ENCODE measurements at places on chromosomes 4 and X.

- H3K36me3 ChIP-seq: no peaks in the 10 kb centered on the region
- H3K4me3 ChIP-seq: no peak overlapping the region
- no peaks in the 10 kb centered on the region for H3K27me3 ChIP-seq
Measured at GRCh38 chrX:18126971-18127370, 93.7 kb downstream of the BEND2 start.

- no peak overlapping the region for H3K27ac ChIP-seq
- no peak overlapping the region for H3K4me3 ChIP-seq
- no peaks in the 10 kb centered on the region for H3K36me3 ChIP-seq
- no peaks in the 10 kb centered on the region for H3K27me3 ChIP-seq
- DNase-seq: no peak
- H3K4me1 ChIP-seq: no peaks in the 10 kb centered on the region
Measured at GRCh38 chrX:151771726-151772125, 37.2 kb downstream of the CNGA2 start.

GRCh38 chr4:26069218-26069617, 155.2 kb downstream of the SMIM20 start:
- H3K4me1 ChIP-seq: no peaks in the 10 kb centered on the region
- H3K27ac ChIP-seq: no peak overlapping the region
- H3K4me3 ChIP-seq: no peak overlapping the region
- H3K36me3 ChIP-seq: no peaks in the 10 kb centered on the region
- H3K27me3 ChIP-seq: no peaks in the 10 kb centered on the region

DNA sequence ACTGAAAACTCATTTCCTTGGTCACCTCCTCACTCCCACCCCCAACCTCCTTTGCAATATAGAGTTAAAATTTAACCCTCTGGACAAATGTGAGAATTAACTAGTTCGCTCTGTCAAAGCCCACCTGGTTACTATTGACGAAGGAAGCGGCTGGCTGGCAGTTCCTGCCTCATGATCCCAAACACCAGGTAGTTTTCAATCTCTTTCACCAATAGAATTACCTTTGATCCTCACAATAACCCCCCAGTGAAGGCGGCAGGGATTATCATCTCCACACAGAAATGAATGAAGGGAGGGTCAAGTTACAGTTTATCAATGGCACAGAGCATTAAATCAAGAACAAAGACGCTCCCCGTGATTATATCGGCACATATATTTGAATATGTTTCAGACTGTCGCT, 65.7 kb upstream of the TTC29 start:
- H3K36me3 ChIP-seq: no peaks in the 10 kb centered on the region
- H3K4me3 ChIP-seq: no peak overlapping the region
- H3K4me1 ChIP-seq: no peaks in the 10 kb centered on the region
- H3K27me3 ChIP-seq: no peaks in the 10 kb centered on the region
- H3K27ac ChIP-seq: no peak overlapping the region

DNA sequence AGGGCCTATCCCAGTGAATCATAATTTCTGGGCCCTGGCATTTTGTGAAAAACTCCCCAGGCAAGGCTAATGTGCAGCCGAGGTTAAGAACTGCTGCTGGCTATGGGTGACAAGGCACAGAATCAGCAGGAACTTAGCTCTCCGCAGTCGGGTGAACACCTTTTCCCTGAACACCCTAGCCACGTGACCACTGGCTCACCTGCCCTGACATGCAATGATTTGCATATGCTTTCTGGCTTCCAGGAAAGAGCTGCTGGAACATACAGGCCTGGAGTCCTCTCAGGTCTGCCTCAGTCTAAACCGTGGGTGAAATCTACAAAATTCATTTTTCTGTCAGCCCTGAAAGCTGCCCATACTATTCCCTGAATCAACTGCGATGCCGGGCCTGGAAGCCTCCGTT, 56.6 kb downstream of the ZNF827 start:
- peak overlapping the region; percentile 47 for H3K27ac ChIP-seq
- no peaks in the 10 kb centered on the region for H3K36me3 ChIP-seq
- H3K4me3 ChIP-seq: no peak overlapping the region
- no peak for DNase-seq

DNA sequence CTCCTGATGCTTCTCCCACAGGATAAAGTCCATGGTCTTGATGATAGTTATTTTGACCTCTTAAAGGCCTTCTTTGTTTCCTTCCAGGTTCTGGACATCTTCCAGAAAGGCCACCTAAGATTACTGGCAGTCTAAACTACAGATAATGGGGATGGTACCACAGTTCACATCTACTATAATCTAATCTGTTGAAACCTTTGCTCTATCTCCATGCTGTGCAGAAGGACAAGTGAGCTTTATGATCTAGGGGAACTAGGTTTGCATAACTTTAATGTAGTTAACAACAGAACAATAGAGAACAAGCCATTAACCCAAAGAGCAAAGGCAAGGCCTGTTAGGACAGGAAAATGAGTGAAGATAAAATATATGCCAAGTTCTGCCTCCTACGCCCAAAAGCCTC, 103.9 kb upstream of the KLHL13 start:
- no peak for DNase-seq
- H3K36me3 ChIP-seq: no peaks in the 10 kb centered on the region
- no peaks in the 10 kb centered on the region for H3K27me3 ChIP-seq
- no peak overlapping the region for H3K27ac ChIP-seq
- H3K4me1 ChIP-seq: no peaks in the 10 kb centered on the region
- no peak overlapping the region for H3K4me3 ChIP-seq

- no peaks in the 10 kb centered on the region for H3K36me3 ChIP-seq
- no peaks in the 10 kb centered on the region for H3K27me3 ChIP-seq
- H3K4me1 ChIP-seq: no peaks in the 10 kb centered on the region
- H3K27ac ChIP-seq: no peak overlapping the region
- no peak for DNase-seq
- H3K4me3 ChIP-seq: no peak overlapping the region
Measured at GRCh38 chrX:37959212-37960021, 46.9 kb upstream of the SYTL5 start.

- H3K4me1 ChIP-seq: no peaks in the 10 kb centered on the region
- H3K27me3 ChIP-seq: peaks cover 3% of the 10 kb centered on the region
Measured at GRCh38 chr4:1644891-1645657, 39.0 kb downstream of the FAM53A start.

- H3K27me3 ChIP-seq: no peaks in the 10 kb centered on the region
- no peak overlapping the region for H3K4me3 ChIP-seq
- H3K36me3 ChIP-seq: no peaks in the 10 kb centered on the region
- H3K4me1 ChIP-seq: no peaks in the 10 kb centered on the region
- no peak overlapping the region for H3K27ac ChIP-seq
Measured at GRCh38 chrX:39175418-39176057, 374.3 kb downstream of the MID1IP1 start.

GRCh38 chr4:24991015-24991414, 39.7 kb downstream of the LGI2 start:
- no peaks in the 10 kb centered on the region for H3K36me3 ChIP-seq
- H3K4me1 ChIP-seq: no peaks in the 10 kb centered on the region
- DNase-seq: no peak
- no peak overlapping the region for H3K27ac ChIP-seq
- H3K27me3 ChIP-seq: no peaks in the 10 kb centered on the region

DNA sequence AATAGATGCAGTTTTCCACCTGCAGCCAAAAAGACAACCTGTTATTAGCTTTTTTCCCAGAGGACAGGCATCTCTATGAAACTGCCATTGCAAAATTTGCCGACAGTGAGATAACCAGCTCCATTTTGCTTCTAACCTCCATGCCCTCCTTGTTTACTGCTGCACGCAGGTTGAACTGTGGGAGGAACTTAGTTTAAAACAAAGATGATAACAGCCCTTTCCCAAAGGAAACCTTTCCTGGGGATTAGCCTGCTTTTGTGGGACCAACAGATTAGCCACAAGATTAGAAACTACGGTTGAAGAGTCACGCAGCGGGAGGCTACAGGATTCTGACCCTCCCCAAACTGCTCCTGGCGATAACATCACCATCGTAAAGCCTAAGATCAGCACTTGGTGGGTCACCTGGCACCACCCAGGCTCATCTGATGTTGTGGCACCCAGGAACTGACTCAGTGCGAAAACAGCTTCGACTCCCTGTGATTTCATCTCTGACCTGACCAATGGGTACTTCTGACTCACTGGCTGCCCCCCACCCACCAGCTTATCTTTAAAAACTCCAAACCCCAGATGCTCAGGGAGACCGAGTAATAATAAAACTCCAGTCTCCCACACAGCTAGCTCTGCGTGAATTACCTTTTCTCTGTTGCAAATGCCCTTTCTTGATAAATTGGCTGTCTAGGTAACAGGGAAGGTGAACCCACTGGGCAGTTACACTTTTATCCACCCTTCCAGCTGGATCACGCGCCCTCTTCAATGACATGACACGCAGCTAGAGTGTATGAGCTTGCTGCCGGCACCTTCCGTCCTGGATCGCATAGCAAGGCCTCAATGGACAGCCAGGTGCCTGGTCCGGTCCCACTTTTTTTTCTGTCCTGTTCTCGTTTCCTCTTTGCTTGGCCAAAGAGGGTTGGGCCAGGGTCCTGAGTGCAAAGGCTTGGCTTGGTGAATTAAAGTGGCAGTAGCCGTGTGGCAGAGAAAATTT, 27.2 kb downstream of the NOP14 start:
- H3K4me1 ChIP-seq: peaks cover 46% of the 10 kb centered on the region
- H3K36me3 ChIP-seq: peaks cover 45% of the 10 kb centered on the region
- H3K27me3 ChIP-seq: no peaks in the 10 kb centered on the region
- H3K27ac ChIP-seq: peak overlapping the region; percentile 97

DNA sequence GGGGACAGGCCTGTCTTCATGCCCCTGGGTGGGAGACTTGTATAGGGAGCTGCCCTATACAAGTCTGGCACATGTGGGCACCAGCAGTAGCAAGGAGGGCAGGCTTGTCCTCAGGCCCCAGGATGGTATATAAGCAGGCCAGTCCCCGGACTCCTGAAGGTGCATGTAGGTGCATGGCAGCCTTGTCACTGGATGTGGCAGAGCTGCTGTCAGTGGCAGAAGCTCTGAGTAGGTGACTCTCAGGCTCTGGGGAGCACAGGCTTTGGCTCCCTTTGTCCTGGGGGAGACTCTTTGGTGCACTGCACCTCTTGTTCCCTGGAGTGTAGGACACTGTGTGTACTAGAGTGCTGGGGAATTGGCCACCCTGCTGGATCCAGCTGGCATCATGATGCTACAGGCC, 376.7 kb upstream of the DIPK2B start:
- no peak overlapping the region for H3K27ac ChIP-seq
- no peak overlapping the region for H3K4me3 ChIP-seq
- no peaks in the 10 kb centered on the region for H3K36me3 ChIP-seq

DNA sequence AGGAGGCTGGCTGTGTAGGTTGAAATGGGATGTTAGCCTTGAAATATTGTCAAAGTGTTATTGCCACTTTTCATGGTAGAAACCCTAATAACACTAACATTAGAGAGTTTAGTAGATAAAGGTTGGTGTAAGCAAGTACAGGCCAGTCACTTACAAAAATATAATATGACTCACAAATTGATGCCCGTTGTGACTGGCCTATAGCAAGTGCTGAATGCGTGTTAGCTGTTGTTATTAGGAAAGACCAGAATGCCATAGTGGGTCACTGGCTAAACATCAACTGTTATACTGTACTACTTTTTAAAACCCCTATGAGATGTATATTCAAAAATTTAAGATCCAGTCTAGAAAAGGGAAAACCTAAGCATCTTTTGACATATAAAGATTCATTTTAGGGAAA, 20.4 kb upstream of the GDPD2 start:
- no peaks in the 10 kb centered on the region for H3K36me3 ChIP-seq
- no peaks in the 10 kb centered on the region for H3K4me1 ChIP-seq
- no peaks in the 10 kb centered on the region for H3K27me3 ChIP-seq
- DNase-seq: no peak
- no peak overlapping the region for H3K4me3 ChIP-seq

- no peaks in the 10 kb centered on the region for H3K4me1 ChIP-seq
- H3K27ac ChIP-seq: no peak overlapping the region
- H3K36me3 ChIP-seq: no peaks in the 10 kb centered on the region
Measured at GRCh38 chrX:41750716-41751115, 26.7 kb downstream of the GPR82 start.

GRCh38 chrX:139766545-139766983, 58.6 kb upstream of the MCF2 start:
- DNase-seq: no peak
- no peaks in the 10 kb centered on the region for H3K4me1 ChIP-seq
- no peaks in the 10 kb centered on the region for H3K27me3 ChIP-seq
- no peak overlapping the region for H3K27ac ChIP-seq
- H3K36me3 ChIP-seq: no peaks in the 10 kb centered on the region
- no peak overlapping the region for H3K4me3 ChIP-seq

DNA sequence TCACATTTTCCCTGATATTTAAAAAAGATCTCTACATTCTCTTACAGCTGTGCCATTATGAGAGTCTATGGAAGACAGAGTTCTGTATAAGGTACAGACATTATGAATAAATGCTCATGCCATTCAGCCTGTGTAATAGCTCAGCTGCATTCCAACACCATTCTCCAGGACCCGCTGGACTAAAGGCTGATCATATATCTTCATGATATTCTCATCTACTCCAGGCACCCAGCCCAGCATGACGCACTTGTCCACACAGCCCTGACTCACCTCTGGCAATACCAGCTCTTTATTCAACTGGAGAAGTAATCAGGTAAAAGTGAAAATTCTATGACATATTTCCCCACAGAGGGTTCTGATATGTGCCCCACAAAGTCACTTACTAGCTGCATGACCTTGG, 437.5 kb upstream of the FGF16 start:
- no peak overlapping the region for H3K4me3 ChIP-seq
- DNase-seq: no peak
- H3K27me3 ChIP-seq: peaks cover 2% of the 10 kb centered on the region
- no peak overlapping the region for H3K27ac ChIP-seq
- H3K36me3 ChIP-seq: no peaks in the 10 kb centered on the region

DNA sequence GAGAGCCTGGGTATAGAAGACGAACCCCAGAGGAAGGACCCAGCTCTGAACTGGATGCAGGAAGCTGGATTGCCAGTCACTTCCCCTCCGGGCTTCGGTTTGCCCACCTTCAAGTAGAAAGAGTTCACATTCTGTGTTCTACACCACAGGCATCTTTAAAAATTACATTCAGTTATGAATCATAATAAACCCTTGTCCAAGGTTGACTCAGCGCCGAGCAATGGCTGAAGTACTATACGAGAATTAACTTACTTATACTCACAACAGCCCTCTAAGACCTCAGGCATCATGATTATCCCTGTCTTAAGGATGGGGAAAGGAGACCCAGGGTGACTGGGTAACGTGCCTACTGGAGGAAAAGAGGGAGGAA, 72.5 kb downstream of the EVC2 start:
- no peak for DNase-seq
- H3K27ac ChIP-seq: no peak overlapping the region
- H3K4me3 ChIP-seq: no peak overlapping the region
- no peaks in the 10 kb centered on the region for H3K27me3 ChIP-seq

- H3K4me1 ChIP-seq: no peaks in the 10 kb centered on the region
- H3K27me3 ChIP-seq: peaks cover 19% of the 10 kb centered on the region
- no peak overlapping the region for H3K4me3 ChIP-seq
- H3K36me3 ChIP-seq: no peaks in the 10 kb centered on the region
Measured at GRCh38 chr4:628311-628741, 3.0 kb downstream of the PDE6B start.

GRCh38 chrX:100085846-100086245, 324.2 kb downstream of the PCDH19 start:
- DNase-seq: no peak
- no peak overlapping the region for H3K27ac ChIP-seq
- no peaks in the 10 kb centered on the region for H3K36me3 ChIP-seq
- no peak overlapping the region for H3K4me3 ChIP-seq
- no peaks in the 10 kb centered on the region for H3K4me1 ChIP-seq
